ENCODE measurements at places on chromosomes 6 and 20. TPM values are rescaled to one million over a fixed set of nuclear protein-coding genes. Genes with fewer than 3 reads are reported as not detected.

DNA sequence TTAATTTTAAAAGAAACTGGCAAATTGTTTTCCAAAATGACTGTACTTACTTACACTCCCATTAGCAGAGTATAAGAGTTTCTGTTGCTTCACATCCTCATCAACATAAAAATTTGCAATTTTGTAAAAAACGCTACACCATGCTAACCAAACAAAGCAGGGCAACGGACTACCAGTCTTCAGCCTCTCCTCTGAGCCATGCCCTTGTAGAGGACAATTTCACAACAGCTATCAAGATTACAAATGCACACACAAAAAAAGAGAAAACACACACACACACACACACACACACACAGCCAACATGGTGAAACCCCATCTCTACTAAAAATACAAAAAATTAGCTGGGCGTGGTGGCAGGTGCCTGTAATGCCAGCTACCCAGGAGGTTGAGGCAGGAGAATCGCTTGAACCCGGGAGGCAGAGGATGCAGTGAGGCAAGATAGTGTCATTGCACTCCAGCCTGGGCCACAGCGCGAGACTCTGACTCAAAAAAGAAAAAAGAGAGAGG is 4.1 kb upstream of the ADISSP start:
- DNase-seq: no peak

Gene CBLN4
- 0.42 TPM for total RNA-seq

DNA sequence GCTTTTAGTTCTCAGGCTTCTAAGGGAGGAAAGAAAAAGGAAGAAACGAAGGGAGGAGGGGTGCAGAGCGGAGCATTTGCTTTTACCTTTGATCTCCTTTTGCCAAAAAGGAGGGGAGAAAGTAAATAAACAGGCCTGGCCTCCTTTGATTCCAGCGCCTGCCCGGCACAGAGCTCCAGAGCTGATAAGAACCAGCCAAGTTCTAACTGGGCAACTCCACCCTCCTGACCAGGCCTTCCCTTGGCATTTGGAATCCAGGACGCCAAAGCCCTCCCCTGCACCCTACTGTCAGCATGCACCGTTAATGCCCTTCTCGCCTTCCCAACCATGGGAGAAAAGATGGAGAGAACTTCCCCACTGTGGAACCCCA is 120.8 kb upstream of the PTPN1 start:
- no peak for DNase-seq

DNA sequence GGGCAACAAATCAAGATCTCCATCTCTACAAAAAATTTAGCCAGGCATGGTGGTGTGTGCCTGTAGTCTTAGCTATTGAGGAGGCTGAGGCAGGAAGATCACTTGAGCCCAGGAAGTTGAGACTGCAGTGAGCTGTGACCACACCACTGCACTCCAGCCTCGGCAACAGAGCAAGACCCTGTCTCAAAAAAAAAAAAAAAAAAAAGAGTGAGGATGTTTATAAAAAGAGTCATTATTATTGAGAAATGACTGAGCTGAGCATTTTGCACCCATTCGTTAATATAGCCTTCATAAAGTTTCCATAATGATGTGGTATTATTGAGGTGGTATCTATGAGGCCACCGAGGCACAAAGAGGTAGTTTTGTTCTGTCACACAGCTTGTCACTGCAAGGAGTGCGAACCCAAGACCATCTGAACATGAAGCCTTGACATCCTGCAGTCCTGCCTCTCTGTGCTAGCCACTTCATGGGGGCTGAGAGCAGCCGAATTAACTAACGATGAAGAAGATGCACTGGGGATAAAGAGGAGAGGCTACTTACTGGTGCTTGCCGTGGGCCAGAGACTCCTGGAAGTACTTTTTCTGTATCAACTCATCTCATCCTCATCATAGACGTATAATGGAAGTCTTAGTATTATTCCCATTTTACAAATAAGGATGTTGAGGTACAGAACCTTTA is 175.5 kb downstream of the BCAS1 start:
- DNase-seq: no peak

GRCh38 chr6:17817763-17818162 is 111.0 kb upstream of the NUP153 start:
- DNase-seq: no peak

GRCh38 chr6:49813248-49813647 is 26.2 kb upstream of the PGK2 start:
- no peak for DNase-seq

Gene SAPCD1
- 2.6 TPM for total RNA-seq

Gene RIPOR2
- 5.1 TPM for total RNA-seq

- no peak for DNase-seq
These were observed 14.0 kb downstream of the PAQR8 start for GRCh38 chr6:52375780-52376556.

DNA sequence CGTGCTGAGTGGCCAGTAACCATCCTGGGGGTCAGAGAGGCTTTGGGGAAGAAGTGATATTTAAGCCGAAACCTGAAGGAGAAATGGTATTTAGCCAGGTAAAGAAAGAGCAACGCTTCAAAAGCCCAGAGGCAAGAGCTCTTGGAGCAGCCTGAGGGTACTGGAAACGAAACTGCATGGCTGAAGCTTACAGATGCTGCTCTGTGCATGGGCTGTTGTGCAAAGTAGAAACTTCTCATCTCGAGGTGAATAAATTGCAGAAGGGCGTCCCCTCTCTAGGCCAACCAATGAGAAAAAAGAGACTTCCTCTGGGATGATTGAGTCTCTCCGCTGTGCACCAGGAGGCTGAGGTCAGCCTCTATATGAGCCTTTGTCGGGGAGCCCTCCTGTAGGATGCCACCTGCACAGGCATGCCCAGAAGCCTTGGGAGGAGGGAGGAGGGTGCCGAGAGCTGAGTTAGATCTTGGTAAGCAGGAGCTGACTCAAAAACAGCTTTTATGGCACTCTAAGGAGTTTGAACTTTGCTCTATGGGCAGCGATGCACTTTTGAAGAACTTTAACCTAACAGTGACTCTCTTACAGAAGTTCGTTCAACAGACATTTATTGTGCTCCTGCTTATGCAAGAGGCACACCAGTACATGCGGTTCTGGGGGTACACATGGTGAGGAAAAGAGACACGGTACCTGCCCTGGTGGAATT is 61.6 kb upstream of the EDN1 start:
- no peak for DNase-seq

DNA sequence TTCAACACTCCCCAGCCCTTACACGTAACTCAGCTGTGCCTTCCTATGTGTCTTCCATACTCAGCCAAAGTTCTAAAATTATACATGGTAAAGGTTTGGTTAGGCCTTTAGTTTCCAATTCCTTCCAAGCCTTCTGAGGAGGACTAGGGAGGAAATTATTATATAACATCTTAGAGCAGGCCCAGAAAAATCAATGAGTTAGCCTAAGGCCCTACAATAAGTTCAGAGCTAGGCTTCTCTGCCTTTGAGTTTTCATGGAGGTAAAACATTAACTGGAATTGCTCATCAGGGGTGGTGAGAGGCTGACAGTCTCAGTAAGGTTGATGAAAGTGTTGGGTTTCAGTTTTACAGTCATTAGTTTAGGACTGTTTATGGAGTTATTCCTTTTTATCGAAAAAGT is 286.0 kb downstream of the ADGB start:
- no peak for DNase-seq

DNA sequence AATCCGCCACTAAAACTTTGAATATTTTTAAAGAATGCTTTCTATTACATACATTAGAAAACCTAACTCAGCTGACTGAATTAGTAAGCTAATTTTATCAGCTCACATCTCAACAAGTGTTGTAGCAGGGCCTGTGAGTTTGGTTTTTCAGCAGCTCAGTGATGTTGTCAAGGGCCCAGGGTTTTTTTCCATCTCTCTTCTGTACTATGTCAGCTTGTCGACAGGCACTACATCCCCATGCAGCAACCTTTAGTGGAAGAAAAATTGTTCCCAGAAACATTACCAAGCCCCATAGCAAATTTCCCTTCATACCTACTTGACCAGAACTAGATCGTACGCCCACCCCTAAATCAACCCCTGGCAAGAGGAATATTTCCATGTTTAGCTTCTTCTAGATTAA is 170.3 kb upstream of the TNFAIP3 start:
- no peak for DNase-seq

Gene EYS
- 0.09 TPM for total RNA-seq
